Activated T-cell treated with anti-CD3 and anti-CD28 coated beads, Interleukin-2, amount 50 U/mL, for 1 hour (primary cell): ENCODE measurements at places on chromosomes 5 and 9.

- DNase-seq = no peak
These were observed 226.4 kb downstream of the PCSK5 start for GRCh38 chr9:76116913-76117312.

DNA sequence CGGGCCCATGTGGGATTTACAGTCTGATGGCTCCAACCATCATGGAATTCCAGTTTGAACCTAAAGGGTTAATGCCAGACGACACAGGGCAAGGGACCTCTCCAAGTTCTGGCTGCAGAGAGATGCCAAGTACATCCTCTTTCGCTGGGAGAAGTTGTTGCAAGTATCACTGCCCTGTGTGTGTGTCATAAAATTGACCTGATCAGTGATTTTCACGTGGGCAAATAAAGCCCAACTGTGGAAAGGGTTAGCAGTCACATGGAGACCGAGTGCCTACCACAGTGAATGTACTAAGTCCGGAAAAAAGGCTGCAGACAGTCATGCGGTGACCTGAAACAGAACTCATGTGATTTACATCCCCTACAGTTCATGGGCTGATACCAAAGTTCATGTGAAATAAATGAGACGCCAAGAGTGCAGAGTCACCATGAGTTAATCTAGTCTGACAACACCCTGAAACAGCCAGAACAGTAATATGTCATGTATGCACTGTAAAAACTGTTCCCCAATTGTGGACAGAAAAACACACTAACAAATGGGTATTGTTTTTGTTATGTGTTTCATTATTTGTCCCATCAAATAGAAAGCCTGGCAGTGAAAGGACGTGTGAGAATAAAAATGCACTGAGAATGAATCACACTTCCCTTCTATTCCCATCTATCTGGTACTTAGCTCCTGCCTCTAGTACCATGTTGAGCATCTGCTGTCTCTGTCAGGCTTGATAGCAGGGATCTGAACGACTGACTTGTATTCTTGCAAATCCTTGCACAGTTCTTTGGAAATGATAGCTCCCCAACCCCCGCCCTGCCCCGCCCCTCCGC, 115.7 kb downstream of the SUSD1 start:
- DNase-seq = no peak

DNA sequence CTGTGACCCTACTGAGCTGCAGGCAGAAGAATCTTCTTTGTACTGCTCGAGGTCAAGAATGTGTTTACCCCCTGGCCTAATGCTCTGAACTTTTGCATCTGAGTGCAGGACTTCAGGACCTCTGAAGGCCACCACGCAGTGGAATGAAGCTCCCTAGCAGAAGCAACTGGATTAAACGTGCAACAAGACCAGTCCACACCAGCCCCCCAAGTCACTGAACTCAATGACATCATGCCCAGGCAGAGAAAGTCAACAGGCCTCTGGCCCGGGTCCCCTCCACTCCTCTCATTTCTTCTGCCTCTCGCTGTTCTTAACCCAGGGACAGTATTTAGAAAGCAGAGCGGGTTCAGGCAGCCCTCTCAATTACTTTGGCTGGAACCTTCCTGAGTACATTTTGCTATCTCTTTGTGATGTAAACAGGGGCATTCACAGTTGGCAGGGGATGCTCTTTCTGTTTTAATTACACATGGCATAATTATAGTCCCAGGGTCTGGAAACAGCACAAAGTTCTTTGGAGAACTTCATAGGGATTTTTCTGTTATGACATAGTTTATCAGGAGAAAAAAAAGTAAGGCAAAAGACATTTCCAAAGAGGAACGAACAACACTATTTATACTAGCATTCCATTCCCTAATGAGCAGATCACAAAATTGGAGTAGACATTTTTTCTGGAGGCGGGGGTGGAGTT, 108.2 kb upstream of the SPATA31D4 start:
- no peak for DNase-seq

DNA sequence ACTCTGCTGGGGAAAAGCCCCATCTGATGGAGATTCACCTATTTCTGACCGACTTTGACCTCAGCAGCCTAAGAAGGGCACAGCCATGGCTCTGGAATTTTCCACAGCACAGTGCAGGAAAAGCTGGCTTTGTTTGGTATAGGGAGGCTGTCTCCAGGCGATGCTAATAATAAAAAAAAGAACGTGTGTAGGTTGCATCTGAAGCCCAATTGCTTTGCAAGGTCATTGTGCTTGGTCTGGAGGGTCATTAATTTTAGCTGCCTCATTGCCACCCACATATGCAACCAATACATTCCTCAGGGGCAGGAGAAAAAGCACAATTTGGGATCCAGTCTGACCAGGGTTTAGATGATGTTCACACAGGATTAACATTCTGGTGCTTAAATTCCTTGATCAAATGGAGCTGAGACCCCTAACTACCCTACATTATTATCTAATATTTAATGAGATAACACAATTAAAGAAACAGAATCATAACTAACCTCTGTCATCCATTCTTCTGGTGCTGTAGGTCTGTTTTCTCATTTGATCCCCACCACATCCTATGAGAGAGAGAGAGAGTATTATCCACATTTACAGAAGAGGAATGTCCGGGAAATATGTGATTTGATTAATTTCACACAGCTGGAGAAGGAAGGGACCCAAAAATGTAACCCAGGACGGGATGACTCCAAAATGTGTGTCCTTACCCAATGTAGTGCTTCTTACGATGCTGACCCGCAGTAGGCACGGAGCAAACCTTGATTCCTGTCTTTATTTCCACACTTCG, 175.9 kb downstream of the RFK start:
- no peak for DNase-seq
